Heart left ventricle (tissue), 16 donors: ENCODE measurements at places on chromosomes 5 and 9.
A peak's percentile ranks its signal among the peaks of the same experiment; 100 is the strongest.

DNA sequence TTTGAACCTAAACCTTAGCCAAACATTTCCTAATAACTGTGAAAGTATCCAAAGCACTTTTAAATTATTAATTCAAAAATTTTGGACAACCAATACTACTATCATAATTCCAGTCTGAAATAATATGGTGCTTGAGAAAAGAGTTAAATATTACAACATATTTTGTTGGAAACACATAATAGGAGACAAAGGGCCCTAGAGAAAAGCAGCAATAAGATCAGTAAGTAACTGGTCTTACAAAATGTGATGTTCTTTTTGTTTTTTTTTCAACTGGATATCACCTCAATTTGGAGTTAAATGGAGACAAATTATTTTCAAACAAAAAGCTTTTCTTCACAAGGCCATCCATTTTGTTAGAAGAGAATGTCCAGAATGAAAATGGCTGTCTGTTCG lies 21.1 kb downstream of the SRFBP1 start:
- DNase-seq, result no peak

- DNase-seq, result no peak
Measured at GRCh38 chr9:126699401-126699881, 85.7 kb downstream of the LMX1B start.

DNA sequence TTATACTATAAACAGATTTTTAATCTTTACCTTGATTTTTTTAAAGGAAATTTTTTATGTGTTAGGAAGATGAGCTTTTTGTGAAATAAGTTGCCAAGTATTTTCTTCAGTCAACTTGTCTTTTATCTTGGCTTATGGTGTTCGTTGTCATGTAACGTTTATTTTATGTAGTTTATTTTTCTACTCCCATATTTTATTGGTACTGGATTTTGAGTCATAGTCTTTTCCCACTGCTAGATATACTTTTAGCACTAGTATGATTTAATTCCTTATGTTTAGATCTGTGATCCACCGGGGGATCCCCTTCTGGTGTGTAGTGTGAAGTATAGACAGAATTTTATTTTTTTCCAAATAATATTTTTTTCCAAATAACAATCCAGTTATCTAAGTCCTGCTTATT lies 54.2 kb downstream of the DENND4C start:
- DNase-seq, result no peak

DNA sequence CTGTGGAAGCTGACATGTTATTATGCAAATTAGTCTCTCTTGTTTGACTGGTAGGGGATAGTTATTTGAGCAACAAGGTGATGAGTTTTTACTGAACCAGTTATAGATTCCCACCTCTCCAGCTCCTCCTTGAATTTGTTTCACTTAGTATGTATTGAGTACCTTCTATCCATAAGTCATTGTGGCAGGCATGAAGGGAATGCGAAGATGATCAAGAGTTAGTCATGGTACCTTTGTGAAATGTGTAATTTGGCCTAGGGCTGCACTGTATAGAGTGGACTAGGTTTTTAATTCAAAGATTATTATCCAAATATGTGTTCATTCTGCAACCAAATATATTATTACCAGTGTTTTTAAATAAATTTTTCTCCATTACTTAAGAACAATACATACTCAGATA lies 110.1 kb downstream of the HACD4 start:
- DNase-seq, result no peak

- no peak for DNase-seq
Measured at GRCh38 chr9:108234811-108235210, 621.0 kb downstream of the ACTL7B start.

DNA sequence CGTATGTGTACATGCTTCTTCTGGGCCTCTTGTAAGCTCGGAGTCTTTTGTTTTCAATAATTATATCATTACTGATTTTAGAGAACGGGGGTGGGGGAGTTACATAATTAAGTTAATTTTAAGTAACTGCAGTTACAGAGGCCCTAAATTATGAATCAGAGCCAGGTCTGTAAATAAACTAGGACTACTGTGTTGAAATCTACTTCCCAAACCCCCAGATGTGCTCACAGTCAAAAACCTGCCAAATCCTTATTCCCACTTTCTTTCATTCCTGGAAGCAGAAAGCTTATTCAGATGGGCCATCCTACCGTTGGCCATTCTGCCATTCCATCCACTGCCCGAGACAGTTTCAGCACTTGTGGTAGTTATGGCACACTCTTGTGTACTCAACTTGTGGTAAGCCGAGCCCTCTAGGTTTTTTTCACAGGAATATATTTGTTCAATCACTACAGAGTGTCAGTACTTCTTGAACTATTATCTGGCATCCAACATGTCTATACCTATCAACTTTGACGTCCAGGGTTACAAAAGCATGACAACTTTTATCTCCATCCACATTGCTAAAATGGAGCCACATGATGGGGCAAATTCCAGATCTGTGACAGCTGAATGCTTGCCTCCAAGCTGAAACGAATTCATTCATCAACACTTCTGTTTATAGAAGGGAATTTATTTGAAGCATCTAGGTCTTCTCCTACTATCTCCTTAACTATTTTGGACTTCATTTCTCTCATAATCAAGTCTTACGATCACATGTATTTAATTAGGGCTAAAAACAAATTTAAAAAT lies 37.8 kb downstream of the GLRX start:
- DNase-seq, result no peak

DNA sequence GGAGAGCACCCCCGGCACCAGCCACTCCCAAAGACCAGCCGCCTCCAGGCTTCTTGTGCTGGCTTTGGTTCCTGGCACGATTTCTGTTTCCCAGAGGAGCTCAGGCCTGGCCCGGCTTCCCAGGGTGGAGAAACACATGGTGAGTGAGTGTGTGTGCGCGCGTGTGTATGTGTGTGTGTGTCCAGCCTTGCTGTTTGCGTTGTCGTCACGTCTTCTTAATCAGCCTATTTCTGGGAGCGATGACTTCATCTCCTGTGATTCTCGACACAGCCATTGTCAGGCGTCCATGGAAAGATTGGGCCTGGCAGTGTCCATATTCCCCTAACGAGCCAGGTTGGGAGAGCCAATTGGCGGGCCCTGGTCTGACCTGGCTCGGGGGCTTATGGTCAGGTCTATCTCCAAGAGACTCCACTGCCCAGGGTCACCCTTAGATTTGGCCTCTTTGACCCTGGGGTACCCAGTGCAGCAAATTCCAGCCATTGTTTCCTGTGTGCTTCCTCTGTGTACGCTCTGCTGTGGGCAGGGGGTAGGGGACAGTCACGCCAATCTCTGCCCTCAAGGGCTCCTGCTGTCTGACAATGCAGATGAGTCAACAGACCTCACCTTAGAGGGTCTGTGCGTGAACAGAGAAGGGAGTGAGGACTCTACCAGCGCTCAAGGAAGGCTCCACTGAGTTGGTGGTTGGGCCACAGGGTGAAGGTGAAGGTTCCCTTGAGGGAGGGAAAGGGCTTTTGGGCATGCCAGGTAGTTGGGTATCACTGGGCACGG lies 73.8 kb downstream of the DAB2IP start:
- peak; percentile 99 for DNase-seq

DNA sequence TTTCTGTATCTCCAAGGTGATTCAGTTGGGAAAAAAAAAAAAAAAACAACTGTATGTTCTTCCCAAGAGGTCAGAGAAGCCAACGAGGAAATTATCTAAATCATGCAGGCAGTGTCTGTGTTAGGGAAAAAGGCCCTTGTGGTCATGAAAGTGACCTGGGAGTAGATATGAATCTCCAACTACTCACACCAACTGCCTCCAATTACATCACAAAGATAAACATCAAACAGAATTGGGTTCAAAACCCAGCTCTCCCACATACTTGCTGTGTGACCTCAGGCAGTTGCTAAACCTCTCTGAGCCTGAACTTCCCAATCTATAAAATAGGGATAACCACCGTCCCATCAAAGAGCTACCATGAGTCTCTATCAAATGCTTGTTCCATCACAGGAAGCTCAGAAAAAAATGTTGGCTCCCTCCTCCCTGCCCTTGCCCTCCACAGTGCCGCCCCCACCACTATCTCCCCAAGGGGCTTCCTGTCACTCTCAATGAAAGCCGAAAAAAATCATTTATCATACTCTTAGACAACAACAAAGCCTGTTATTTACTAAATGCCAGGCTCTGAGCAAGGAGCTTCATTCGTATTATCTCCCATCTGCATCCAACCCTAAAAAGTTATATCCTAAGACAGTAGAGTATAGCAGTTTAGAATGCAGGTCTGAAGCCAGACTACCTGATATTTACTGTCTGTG lies 42.9 kb downstream of the CDK5RAP2 start:
- no peak for DNase-seq

- no peak for DNase-seq
Measured at GRCh38 chr5:112735702-112736101, 2.0 kb upstream of the APC start.

DNA sequence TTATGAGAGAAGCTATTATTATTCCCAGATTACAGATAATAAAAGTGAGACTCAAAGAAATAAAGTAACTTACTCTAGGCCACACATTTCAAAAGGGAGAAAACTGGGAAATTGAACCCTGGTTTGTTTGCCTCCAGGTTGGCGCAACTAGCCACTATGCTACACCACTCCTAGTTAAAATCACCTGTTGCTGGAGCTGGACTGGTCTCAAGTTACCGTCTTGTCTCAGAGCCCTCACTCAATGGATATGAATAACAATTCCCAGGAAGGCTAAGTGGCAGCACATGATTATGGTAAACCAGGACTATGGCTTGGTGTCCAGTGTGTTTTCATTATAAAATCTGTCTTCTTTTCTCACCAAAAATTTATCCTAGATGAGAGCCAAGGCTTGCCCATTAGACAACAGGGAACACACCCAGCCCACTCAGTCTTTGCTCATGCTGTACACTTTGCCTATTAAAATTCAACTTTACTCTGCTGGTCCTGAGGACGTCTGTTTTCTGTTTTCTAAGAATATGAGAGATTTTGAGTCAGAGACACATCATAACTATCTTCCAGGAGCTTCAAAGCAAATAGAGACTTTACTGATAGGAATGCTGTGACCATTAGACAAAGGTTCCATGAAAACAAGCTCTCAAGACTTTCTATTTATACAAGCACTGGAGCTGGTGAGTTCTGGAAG lies 58.1 kb downstream of the ADRB2 start:
- DNase-seq, result no peak

DNA sequence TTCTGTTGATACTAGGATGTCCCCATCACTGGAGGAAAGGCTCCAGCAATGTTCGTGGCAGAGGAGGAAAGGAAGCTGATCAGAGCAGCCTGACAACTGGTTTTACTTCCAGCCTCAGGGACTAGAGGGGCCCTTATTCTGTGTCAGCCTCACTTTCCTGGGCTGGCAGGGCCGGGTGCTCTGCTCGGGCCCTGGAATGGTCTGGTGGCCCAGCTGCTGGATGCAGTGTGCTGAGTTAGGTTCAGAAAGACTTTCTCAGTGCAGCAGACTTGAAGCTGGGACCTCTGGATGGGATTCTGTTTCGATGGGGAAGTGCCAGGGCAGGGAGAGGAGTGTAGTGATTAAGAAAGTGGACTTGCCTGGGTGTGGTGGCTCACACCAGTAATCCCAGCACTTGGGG lies 81.0 kb downstream of the MACROH2A1 start:
- no peak for DNase-seq

DNA sequence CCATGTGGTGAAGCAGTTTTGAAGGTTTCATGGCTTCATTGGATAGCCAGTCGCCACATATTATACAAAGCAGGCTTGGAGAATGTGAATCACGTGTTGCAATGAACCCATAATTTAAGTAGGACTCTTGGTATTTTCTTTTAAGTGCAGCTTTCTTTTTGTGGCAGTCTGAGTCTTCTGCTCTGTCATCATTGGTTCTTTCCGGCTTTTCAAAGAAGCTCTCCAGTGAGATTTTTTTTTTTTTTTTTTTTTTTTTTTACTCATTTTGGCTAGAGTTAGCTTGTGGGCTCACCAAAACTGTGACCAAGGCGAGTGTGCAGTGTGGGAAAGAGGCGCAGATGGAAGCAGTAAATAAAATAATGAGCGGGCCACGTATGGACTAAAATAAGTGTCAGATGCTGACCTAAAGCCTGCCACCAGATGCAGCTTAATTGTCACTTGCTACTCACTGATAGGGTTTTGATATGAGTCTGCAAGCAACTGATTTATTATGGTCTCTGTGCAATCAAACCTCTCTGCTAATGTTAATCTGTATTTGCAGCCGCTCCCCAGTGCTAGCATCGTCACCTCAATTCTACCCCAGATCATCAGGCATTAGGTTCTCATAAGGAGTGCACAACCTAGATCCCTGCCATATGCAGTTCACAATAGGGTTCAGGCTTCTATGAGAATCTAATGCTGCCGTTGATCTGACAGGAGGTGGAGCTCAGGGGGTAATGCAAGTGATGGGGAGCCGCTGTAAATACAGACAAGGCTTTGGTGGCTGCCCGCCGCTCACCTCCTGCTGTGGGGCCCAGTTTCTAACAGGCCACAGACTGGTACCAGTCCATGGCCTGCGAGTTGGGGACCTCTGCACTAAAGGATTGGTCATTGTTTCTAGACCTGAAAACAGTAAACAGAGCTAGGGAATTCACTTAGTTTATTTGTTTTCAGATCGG lies 45.5 kb upstream of the LARP1 start:
- no peak for DNase-seq

DNA sequence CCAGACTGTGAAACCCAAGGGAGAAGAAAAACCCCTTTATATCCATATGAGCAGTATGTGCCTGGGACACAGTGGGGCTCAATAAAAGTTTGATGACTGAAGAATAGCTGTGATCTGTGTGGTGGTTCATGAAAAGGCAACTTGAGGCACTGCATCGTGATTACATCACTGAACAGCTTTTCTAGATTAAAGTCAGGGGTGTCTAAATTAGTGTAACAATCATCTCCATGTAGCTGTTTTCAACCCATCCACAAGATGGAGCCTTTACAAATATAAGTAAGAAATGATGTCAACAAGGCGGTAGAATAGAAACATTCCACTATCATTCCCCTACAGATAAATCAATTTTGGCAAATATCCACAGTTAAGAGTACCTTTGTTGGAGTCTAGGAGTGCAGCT lies 55.5 kb downstream of the PRRC1 start:
- DNase-seq, result no peak

- DNase-seq, result no peak
Measured at GRCh38 chr5:39755452-39755851, 330.7 kb upstream of the DAB2 start.

- DNase-seq, result no peak
Measured at GRCh38 chr5:12662545-12663314, 758.5 kb upstream of the CTNND2 start.

GRCh38 chr5:100794844-100795243 lies 108.2 kb downstream of the ST8SIA4 start:
- no peak for DNase-seq

- no peak for DNase-seq
Measured at GRCh38 chr5:95256446-95256845, 28.4 kb downstream of the MCTP1 start.

GRCh38 chr9:133731876-133732638 lies 6.1 kb downstream of the SARDH start:
- DNase-seq, result no peak

- DNase-seq, result no peak
Measured at GRCh38 chr5:352639-353611, 31.4 kb downstream of the AHRR start.

GRCh38 chr5:14109041-14109747 lies 33.9 kb upstream of the TRIO start:
- no peak for DNase-seq

DNA sequence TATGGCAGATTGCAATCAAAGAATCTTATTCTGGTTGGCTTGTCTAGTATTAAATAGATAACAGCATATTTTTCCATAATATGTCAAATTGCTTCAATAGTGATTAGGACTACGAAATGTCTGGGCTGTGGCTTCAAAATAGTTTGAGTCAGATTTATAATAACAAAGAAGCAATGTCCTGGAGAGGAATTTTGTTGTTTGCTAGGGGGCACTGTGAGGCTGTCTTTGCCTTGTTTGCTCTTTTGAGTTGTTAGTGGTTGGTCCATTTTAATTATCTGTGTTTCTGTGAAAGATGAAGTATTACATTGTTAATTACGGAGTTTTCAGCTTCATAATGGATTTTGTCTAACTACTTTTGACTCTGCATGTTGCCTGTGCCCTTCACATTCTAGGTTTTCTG lies 713.6 kb downstream of the TLE4 start:
- no peak for DNase-seq
